ENCODE measurements at places on chromosomes 2 and 18.

GRCh38 chr2:85828725-85829124 lies 60.1 kb downstream of the ST3GAL5 start:
- H3K4me1 ChIP-seq: no peaks in the 10 kb centered on the region
- no peaks in the 10 kb centered on the region for H3K36me3 ChIP-seq
- H3K4me3 ChIP-seq: no peak overlapping the region
- no peak for DNase-seq
- H3K27me3 ChIP-seq: no peaks in the 10 kb centered on the region

DNA sequence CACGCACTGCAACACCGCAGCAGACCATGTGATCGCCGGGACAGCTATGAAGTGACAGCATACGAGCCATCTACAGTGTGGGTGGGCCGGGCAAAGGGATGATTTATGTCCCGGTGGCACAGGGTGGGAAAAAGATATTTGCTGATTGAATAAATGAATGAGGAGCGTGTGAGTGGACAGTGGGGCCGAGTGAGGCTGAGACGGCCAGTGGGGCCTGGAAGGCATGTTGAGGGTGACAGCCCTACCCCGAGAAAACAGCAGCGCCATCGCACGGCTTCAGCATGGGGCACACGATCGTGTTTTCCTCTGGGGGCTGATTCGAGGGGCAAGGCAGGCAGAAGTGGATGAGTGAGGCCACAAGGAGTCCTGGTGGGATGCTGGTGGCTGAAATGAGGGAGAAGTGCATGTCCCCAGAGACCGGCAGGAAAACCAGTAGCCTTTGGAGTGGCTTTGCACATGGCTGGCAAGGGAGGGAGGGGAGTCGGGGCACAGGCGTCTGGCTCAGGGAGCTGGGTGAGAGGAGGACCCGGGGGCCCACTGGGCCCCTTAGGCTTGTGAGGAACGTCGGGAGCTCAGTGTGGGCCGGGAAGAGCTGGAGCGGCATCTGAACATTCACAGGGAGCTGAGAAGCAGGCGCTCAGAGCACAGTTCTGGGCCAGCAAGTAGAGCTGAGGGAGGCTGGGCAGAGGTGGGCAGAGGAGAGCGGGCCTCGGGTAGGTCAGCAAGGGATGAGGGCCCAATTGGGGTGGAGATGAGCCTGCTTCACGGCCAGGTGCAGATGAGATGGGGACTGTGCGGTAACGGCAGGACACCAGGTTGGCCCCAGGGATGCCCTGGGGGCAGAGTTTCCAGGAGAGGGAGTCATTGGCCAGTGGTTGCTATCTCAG lies 32.1 kb upstream of the MAL start:
- H3K4me3 ChIP-seq: no peak overlapping the region
- no peaks in the 10 kb centered on the region for H3K4me1 ChIP-seq
- H3K27me3 ChIP-seq: no peaks in the 10 kb centered on the region

DNA sequence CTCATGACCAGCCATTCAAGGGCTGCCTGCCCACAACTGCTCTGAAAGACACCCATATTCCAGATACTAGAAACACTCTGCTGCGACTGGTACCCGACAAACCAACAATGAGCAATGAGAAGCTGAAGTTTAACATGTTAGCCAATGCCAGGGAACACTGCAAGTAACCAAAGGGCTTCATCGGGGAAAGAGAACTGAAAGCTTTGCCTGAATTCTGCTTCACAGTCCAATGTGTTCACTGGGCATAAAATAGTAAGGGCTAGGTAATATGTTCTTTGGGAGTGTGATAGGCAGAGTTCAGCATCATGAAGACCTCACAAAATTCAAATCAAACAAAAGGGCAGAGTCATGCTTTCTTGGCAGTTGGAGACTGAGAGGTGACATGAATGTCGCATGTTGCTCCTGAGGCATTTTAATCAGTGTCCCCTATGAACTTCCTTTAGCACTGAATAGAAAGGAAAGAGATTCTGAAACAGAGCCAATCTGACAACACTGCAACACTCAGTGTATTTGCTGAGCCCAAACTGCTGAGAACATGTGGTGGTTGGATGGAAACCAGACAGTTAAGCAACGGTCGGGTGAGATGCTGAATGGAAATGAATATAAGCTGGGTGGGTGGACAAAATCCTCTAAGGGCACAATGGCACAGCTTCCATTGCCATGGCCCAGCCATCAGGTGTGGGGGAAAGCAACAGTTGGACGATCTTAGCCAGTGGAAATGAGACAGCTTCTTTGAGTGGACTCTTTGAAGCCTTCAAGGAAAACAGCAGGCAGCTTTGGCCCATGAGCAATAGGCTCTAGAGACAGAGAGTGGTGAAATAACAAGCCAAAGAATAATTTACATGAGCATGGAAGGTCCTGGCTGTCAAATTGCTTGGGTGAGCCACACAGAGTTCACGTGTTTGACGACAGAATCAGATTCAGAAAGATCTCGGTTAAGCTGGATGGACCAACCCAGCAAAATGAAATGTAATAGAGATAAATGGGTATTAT lies 277.5 kb downstream of the AFF3 start:
- no peaks in the 10 kb centered on the region for H3K4me1 ChIP-seq
- H3K4me3 ChIP-seq: no peak overlapping the region
- H3K27ac ChIP-seq: no peak overlapping the region
- no peak for DNase-seq

GRCh38 chr2:15043336-15044058 lies 411.0 kb downstream of the LRATD1 start:
- H3K36me3 ChIP-seq: no peaks in the 10 kb centered on the region
- H3K4me1 ChIP-seq: peaks cover 6% of the 10 kb centered on the region
- H3K27me3 ChIP-seq: no peaks in the 10 kb centered on the region
- DNase-seq: no peak
- no peak overlapping the region for H3K4me3 ChIP-seq

GRCh38 chr2:134493797-134494196 lies 225.0 kb downstream of the TMEM163 start:
- H3K27me3 ChIP-seq: no peaks in the 10 kb centered on the region
- H3K36me3 ChIP-seq: no peaks in the 10 kb centered on the region
- peaks cover 3% of the 10 kb centered on the region for H3K4me1 ChIP-seq
- no peak for DNase-seq

DNA sequence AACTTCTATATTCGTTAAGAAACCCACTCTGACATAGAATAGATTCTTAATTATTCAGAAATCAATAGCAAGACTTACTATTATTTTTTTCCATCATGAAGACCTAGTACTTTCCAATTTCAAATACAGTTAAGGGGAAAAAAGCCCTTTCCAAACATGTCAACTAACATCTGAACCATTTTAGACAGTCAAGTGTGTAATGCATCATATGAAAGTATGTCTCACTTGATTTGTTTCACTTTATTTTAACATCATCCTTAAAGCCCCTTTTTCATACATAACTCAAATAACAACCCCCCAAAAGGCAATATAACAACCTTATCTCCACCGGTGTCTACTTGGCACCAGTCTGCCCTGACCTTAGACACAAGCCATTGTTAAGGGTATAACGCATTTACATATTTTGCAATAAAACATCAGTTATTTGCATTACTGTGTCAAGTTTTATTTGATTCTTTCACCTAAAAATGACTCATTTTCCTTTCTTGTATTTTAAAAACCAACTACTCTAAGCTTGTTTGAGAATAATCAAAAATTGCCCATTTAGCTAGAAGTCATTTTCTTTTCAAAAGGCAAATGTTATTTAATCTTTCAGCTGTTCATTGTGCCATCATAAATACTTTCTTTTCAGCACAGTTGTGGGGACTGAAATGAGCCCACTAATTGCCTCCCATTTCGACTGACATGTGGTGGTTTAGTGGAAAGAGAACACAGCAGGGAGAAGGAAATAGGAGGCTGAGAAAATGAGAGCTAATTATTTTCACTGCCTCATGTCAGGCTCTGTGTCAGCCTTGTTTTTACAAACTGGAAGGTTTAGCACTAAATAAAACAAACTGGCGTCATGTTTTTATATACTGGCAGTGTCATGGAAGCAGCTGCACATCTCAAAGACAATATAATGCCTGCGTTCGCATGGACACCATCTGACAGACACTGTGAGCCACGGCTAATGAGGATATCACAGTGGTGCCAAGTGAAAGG lies 104.7 kb upstream of the CDCA7 start:
- H3K4me3 ChIP-seq: no peak overlapping the region
- no peaks in the 10 kb centered on the region for H3K27me3 ChIP-seq
- DNase-seq: no peak
- no peak overlapping the region for H3K27ac ChIP-seq
- H3K4me1 ChIP-seq: peaks cover 6% of the 10 kb centered on the region
- no peaks in the 10 kb centered on the region for H3K36me3 ChIP-seq
